ENCODE measurements at places on chromosomes 12 and 14. TPM values are rescaled to one million over a fixed set of nuclear protein-coding genes. Genes with fewer than 3 reads are reported as not detected.

APOF gene
- total RNA-seq, result not detected

DCAF5 gene
- total RNA-seq, result 13.6 TPM

MGST1 gene
- 13.6 TPM for total RNA-seq

IFNG gene
- total RNA-seq, result not detected

PAX9 gene
- not detected for total RNA-seq

SERPINA12 gene
- not detected for total RNA-seq

SLC22A17 gene
- total RNA-seq, result 3.7 TPM

MUCL1 gene
- total RNA-seq, result not detected

SLC6A13 gene
- total RNA-seq, result 0.17 TPM

KRT72 gene
- not detected for total RNA-seq

HPD gene
- not detected for total RNA-seq

KRT78 gene
- not detected for total RNA-seq

HAL gene
- 0.17 TPM for total RNA-seq

DERA gene
- total RNA-seq, result 62.0 TPM

CSRP2 gene
- total RNA-seq, result 21.0 TPM

DNAH10 gene
- under 0.01 TPM for total RNA-seq

SLC25A21 gene
- 0.74 TPM for total RNA-seq

CLEC4C gene
- total RNA-seq, result not detected

BTBD7 gene
- total RNA-seq, result 31.3 TPM

KRT85 gene
- total RNA-seq, result not detected
